Smooth muscle cell of the brain vasculature (primary cell): ENCODE measurements at places on chromosomes 5 and 9.

DNA sequence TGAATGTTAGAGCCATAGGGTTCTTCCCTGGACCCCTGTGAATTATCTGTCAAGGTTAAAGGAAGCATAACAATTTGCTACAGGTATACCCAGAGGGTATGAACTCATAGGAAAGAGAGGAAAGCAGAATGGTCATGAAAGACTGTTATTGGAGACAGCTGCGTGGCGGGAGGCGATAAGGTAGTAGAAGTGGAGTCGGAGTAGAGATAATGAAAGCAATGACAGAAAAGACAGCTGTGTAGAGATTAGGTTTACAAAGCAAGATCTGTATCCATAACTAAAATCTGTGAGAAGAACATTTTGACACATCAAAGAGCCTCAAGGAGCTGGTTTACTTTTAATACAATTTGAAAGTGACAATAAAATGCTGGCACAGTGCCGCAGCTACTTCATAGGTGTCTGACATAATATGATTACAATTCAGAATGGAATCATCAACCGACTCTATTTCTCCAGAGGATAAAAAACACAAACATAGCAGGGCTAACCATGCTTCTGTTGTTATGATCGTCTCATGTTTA lies 603.9 kb downstream of the CDH12 start:
- DNase-seq: no peak

- no peak for DNase-seq
These were observed 20.6 kb downstream of the DYNC2I2 start for GRCh38 chr9:128636024-128636390.

DNA sequence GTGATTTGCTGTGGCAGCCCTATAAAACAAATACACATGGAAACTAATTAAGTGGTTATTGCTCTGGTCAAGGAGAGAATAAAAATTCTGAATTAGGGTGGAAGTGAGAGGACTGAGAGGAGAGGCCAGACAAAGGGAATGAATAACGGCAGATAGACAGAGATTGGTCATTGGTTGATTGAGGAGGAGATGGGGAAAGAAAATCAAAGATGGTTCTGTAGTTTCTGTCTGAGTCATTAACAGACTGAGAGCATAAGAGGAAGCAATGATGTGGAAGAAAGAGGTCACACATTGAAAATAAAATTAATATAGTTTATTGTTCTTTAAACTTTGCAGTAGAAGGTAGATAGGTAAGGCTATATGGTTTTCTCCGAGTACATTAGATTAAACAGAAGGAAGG lies 469.8 kb downstream of the ACTL7B start:
- no peak for DNase-seq

GRCh38 chr5:61081741-61082140 lies 80.5 kb downstream of the SMIM15 start:
- DNase-seq: no peak
